ENCODE measurements at places on chromosomes 2 and 18.
A peak's percentile ranks its signal among the peaks of the same experiment; 100 is the strongest.

- DNase-seq = no peak
Measured at GRCh38 chr2:98907385-98907784, 28.6 kb downstream of the CRACDL start.

- DNase-seq = no peak
Measured at GRCh38 chr2:234858145-234858544, 93.7 kb upstream of the SH3BP4 start.

GRCh38 chr2:238528953-238529781 is 102.4 kb downstream of the ASB1 start:
- DNase-seq = no peak

- no peak for DNase-seq
Measured at GRCh38 chr2:27956888-27957287, 66.4 kb downstream of the BABAM2 start.

GRCh38 chr2:191713837-191714236 is 35.9 kb downstream of the NABP1 start:
- no peak for DNase-seq

GRCh38 chr2:102094917-102095316 is 47.6 kb upstream of the IL1R1 start:
- DNase-seq = no peak

DNA sequence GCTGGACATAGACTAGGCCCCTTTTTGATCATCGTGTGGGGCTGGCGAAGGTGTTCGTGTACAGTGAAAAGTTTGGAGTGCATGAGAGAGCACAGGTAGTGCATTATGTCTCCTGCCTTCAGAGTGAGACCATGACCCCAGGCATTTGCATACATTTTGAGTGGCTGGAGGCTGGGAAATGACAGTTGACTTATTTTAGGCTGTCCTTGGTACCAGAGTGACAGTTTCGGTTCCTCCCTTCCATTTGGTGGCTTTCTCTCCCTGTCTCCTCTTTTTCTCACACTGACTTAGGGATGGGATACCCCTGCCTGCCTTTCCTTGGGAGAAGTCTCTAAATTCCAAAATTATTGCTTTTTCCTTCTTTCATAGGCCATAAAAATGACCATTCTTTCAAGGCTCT is 20.1 kb downstream of the SERPINB12 start:
- no peak for DNase-seq

DNA sequence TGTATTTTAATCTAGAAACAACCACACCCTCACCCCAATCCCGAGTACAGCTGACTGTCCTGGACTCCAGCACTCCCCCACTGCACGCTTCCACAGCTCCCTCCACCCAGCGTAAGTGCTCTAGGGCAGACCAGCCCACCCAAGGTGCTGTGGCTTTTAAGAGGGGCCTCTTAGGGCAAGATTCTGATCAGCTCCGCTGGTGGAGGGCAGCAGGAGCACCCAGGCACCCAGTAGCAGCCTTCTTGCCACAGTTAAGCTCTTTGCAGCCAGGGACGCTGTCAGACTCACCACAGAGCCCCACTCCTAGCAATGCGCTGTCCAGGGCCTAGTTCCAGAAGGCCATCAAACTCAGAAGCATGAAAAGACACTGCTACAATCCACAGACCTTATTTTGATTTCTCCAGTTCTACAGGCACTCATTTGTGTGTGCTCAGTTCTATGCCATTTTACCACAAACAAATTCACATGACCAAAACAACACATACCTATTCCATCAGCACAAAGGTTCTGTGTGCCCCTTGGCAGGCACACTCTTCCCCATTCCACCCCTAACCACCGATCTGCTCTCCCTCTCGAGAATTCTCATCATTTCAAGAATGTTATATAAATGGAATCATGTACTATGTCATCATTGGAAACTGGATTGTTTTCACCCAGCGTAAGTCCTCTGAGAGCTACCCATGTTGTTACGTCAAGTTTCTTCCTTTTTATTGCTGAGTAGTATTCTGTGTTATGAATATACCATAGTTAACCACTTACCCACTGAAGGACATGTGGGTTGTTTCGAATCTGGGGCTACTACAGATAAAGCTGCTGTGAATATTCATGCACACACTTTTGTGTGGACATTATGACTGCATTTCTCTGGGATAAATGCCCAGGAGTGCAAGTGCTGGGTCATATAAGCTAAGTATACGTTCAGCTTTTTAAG is 40.4 kb downstream of the PTPN2 start:
- no peak for DNase-seq

GRCh38 chr2:207640160-207640559 is 15.0 kb upstream of the METTL21A start:
- no peak for DNase-seq

GRCh38 chr2:29235411-29235810 is 120.2 kb downstream of the CLIP4 start:
- DNase-seq = no peak

DNA sequence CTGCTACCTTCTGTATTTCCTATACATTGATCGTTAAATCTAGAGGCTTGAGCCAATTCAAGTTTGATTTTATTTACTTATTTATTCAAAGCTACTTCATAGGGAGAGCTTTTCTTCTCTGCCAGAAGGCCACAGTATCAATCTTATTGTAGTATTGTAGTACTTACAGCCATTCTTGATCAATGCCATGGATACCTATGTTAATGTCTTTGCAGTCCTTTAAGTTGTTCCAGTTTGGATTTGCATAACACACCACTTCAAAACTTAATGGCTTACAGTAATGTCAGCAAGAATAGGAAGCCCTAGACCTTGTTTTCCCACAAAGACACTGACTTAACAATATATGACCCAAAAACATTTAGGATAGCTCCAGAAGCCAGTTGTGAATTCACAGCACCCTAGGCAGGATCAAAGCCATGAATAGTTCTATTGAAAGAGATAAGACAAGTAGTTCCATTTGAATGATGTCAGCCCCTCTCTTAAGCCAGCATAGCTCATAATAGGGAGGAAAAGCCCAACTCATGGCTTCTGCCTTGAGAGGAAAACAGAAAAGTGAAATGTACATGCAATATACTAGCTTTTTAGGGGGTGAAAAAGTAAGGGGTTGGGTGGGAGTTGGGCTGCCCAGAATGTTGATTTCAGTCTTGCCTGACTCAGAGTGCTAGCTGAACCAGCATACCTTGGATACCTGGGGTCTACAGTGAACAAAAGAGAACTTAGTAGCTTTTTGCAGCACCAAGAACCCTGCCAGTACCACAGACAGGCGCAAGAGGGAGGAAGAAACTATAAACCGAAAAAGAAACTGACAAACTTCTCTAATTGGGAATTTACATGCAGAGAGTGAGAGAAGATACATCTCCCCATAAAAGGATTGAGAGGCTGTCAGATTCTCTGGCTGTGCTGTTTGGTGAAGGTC is 101.4 kb downstream of the CAMKMT start:
- DNase-seq = no peak

DNA sequence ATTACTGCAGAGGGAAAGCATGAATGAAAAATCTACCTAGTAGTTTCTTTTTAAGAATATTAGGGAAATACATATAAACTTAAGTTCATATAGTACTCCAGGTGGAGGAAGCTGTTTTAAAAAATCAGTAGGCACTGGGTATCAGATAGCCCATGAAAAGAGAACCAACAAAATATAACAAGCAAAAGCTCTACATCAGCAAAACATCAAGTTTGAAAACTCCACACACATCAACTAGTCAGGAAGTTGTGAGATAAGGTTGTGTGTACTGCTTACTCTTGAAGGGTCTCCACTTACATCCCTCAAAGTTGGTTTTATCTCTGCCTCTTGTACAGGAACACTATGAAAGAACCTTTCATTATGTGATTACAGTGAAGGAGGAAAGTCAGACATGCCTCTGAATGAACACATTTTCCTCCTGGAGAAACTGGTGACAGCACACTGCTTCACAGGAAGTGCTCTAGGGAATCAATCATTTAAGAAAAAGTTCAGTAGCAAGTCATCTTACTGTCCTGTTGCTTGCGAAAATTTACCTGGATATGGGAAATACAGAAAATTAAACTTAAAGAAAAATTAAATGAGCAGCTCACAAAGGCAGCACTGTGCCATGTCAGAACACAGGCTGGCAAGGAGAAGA is 57.7 kb downstream of the THADA start:
- no peak for DNase-seq

GRCh38 chr2:111689174-111689573 is 194.8 kb downstream of the ANAPC1 start:
- DNase-seq = no peak

DNA sequence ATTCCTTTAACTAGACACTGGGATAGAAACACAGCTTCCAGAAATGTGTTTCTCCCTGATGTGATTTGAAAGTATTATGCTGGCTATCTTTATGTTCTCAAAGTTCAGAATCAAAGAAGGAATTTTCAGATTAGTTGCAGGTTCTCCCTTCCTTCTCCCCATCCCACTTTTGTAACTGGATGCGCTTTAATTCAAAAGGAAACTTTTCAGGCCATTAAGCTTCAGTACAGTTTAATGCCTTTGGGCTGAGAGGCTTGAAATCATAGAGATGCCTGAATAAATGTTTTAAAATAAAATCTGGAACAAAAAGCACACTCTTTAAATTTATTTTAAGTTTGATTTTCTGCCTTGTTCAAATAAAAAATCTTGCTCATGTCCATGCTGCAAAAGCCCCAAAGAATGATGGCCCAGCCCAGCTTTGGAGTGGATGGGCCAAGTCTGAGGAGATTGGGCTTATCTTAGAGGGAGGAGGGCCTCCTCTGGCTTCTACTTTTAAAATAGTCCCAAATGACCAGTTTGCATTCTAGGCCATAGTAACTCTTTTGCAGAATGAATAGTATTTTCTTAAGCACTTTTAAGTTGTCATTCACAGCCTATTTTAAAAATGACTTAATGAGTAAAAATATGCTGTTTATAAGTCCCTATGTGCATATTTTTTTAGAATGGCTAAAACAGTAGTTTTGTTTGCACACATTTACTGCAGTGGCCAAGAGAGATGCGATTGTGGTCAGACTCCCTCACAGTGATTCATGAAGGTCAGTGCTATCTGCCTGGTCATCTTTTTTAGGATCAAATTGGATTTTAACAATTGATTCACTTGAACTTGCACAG is 129.2 kb downstream of the MTX2 start:
- DNase-seq = no peak

DNA sequence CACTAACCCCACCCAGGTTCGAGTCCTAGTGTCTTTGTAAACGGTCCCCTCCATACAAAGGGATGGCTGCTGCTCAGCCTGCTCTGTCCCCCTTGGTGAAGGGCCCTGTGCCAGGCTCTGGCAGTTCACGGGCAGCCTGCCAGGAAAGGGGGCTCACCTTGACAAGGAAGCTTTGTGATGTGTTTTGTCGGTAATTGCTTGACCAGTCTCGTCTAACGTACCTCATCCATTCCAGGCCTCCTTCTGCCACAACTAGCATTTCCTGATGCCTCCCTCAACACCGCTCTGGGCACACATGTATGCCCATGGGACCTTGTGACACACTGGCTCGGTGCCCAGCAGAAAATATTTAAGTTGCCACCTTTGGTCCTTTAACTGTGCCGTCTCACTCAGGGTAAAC is 171.9 kb downstream of the KLHL29 start:
- peak; percentile 70 for DNase-seq

DNA sequence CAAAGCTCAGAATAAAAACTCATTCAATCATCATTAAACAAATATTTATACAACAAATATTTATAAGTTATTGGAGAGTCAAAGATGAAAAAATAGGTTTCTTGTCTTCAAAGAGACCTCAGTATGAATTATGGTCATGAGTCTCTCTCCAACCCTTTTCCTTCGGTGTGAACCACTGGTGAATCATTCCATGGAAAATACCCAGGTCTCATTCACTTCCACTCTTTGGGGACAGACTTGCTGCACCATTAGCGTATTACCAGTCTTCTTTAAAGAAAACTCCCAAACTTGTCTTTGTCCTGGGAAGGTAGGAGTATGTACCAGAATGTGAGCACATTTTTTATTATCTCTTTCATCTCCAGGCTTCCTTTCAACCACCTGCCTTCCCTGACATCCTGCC is 257.4 kb upstream of the RBMS1 start:
- no peak for DNase-seq

GRCh38 chr2:108934583-108935245 is 54.3 kb downstream of the EDAR start:
- no peak for DNase-seq

- no peak for DNase-seq
Measured at GRCh38 chr2:109225170-109225782, 96.3 kb downstream of the SH3RF3 start.

- no peak for DNase-seq
Measured at GRCh38 chr18:12238826-12239225, 15.3 kb upstream of the CIDEA start.

Data from spinal cord (tissue), 10 donors.